ENCODE measurements at places on chromosomes 16 and 17. TPM values are rescaled to one million over a fixed set of nuclear protein-coding genes. Genes with fewer than 3 reads are reported as not detected.

Gene SNX20
- total RNA-seq, result not detected

Gene SNX11
- total RNA-seq, result 10.3 TPM

Gene SPEM1
- not detected for total RNA-seq

Gene USP22
- 286 TPM for total RNA-seq

Gene NPIPB9
- 3.2 TPM for total RNA-seq

Gene UTS2R
- total RNA-seq, result 0.15 TPM

Gene LRRC46
- total RNA-seq, result 0.15 TPM

Data from smooth muscle cell of trachea (primary cell).